Activated effector memory CD4-positive, alpha-beta T cell treated with Interleukin-2 at 50 U/mL for 16 hours (primary cell): ENCODE measurements at places on chromosomes 12 and 14.

GRCh38 chr12:27472604-27473003 lies 26.1 kb downstream of the SMCO2 start:
- DNase-seq = no peak

DNA sequence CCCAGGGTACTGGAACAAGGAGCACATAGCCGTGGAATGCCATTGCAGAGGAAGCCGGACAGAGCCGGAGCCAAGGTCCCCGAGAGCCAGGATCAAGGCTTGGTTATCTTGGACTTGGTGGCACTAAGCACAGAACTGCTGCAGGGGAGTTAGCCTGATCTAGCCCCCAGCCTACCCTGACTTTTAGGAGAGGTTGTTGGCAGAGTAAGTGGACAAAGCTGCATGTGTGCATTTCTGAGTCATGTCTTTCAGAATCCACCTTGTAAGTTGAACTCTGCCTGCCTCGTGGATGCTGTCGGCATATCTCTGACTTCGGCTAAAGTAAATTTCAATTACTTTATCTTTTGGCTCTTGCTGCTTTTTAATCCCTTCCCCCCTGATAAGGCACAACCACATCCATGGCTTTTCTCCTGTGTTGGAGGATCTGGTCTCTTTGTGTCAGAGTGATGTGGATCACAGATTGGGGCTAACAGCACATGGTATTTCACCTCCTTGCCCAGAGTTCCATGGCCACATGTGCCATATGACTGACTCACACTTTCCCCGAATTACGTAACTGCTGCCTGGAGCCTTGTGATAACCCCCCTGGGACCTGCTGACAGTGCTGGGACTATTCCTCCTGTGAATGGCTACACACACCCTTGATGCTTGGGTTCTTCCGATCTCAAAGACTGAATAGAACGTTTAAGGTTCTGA lies 240.3 kb downstream of the EMP1 start:
- DNase-seq = no peak

- no peak for DNase-seq
Measured at GRCh38 chr14:54564071-54564867, 2.7 kb upstream of the SAMD4A start.

DNA sequence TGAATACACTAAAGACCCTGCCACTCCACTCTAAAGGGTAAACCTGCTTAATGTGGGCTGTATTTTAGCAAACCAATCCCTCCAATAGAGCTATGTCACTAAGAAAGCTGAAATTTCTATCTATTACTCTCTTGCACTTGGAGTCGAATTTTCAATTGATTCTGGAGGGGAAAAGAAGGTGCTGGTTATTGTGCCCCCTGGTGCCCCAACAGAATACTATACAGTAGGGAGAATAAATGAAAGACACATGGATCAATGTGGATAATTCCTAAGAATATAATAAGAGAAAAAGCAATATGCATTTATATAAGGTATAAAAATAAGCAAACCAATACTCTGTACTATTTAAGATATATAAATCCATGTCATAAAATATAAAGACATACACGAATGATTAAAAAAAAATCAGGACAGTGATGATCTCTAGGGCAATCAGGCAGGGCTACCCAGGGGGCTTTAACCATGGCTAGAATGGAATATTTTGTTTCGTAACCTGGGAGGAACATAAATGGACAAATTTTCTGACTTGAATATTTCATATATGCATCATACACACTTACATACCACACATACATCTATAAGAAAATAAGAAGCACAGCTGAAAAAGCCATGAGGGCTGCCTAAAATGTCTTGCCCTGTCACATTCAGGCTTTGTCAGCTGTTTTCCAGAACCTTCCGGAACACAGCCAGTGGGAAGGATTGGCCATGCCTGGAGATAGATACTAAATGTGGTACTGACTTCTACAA lies 54.4 kb downstream of the EFCAB11 start:
- DNase-seq = no peak

- no peak for DNase-seq
Measured at GRCh38 chr14:30550335-30550734, 8.6 kb upstream of the G2E3 start.

DNA sequence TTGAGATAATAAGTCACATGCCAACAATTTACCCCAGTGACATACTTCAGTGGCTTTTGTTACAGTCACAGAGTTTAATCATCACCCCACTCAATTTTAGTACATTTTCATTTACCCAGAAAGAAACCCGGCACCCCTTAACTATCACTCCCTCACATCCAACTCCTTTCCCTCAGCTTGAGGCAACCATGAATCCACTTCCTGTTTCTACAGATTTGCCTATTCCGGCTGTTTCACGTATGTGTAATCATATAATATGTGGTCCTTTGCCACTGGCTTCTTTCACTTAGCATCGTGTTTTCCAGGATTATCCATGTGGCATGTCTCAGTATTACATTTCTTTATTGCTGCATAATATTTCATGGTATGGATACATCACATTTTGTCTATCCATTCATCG lies 147.5 kb downstream of the CFAP54 start:
- DNase-seq = no peak

GRCh38 chr14:34436960-34437728 lies 24.9 kb downstream of the SPTSSA start:
- DNase-seq = no peak

GRCh38 chr14:98952593-98953350 lies 319.2 kb downstream of the BCL11B start:
- DNase-seq = no peak

DNA sequence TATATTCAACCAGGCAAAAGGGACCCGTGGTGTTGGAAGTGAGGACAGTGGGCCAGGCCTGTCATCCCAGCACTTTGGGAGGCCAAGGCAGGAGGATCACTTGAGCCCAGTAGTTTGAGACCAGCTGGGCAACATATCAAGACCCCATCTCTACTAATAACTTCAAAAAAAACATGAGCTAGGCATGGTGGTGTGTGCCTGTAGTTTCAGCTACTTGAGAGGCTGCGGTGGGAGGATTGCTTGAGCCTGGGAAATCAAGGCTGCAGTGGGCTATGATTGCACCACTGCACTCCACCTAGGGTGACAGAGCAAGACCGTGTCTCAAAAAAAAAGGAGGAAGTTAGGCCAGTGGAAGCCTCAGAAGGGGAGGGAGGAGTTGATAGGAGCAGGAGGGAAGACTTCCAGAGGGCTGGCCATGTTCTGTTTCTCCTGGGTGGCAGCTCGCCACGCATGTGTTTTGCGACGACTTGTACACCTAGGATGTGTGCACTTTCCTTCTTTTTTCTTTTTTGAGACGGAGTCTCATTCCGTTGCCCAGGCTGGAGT lies 10.1 kb downstream of the SLC25A29 start:
- no peak for DNase-seq

DNA sequence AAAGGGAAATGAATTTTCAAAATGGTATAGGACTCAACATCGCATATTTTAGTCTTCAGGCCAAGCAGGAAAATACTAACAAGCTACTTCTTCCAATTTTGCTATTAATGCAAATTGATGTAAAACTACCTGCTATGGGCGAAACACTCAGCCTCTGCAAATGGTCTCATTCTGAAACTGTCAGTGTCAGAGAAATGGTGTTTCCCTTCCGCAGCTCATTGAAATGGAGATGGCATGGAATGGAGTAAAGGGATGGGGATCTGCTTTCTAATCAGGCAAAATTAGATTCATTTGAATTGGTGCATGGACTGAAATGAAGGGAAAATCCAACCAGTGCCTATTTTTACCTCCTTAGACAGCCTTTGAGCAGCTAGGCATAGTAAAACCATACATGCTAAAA lies 80.4 kb upstream of the EEA1 start:
- no peak for DNase-seq

- no peak for DNase-seq
Measured at GRCh38 chr12:101607894-101608293, 13.1 kb downstream of the MYBPC1 start.

- no peak for DNase-seq
Measured at GRCh38 chr12:42432517-42433140, 106.7 kb downstream of the PPHLN1 start.

DNA sequence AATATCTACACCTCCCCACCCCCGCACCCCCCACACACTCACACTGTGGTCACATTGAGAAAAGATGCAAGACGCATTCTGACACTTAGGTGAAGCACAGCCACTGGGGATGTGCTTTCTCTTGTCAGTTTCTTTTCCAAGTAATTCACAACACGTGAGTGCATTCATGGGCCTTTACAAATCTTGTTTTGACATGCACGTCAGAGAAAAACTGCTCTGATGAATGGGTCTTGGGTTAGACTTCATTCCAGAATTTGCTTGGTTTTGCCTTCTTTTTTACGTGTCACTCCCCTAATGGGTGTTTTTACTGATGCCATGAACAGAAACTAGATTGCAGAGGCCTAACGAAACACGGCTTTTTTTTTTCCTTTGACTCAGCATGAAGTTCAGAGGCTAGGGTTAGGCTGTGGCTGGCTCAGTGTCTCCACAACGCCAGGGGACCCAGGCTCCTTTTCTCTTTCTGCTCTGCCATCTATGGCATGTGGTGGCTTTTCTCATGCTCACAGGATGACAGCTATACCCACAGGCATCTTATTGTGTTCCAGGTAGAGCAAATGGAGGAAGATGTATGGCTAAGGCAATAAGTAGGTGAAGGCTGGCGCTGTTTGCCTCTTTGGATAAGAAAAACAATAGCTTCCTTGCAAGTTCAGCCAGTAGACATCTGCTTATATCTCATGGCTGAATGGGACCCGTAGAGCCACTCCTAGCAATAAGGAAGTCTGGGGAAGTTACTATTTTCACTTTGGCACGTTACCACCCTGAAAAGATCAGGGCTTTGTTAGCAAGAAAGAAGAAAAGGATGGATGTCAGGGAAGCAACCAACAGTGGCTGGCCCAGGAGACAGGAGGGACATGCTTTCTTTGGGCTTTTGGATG lies 253.3 kb downstream of the SLC15A4 start:
- DNase-seq = no peak

DNA sequence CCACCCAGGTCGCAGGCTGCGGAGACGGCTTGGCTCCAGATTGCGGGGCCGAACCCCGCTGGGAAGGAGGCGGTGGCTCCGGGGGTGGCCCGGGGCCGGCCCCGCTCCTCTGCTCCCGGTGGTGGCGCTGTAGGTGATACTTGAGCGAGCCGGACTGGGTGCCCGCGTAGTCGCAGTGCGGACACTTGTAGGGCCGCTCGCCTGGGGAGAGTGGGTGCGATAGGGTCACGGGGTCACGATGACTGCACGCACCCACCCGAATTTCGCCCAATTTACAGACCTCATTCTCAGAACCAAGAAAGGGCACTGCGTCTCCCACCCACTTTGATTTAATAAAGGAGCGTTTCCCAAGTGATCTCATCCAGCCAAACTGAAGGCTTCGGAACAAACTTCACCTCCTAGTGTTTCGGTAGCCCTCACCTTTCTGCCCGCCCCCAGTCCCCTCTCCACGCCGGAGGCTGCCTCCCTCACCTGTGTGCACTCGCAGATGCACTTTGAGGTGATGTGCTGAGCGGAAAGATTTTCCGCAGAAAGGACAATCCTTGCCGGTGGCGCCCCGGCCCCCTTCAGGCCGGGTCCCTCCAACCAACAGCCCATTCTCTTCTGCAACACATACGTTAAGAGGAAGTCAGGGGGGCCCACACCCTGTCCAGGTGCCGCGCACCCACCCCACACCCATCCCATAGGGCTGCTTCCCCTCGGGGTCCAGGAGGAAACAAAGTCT lies 7.4 kb downstream of the ZNF219 start:
- DNase-seq = no peak

GRCh38 chr12:60137513-60137912 lies 541.7 kb downstream of the SLC16A7 start:
- DNase-seq = no peak

DNA sequence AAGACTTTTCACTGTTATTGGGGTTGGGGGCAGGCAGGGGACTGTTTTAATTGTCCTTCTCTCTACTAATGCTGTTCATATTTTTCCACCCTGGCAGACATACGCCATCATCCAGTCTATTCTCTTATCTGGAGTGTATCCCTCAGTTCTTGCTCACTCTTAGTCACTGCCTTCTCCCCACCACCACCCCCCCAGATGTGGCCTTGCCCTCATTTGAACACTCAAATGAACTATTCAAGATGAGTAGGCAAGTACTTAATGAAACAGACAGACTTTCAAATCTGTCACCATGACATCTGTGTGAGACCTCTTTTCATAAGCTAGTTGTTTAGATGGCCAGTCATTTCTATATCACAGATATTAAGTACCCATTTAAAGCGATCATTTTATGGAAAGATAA lies 10.1 kb downstream of the NUDT4 start:
- no peak for DNase-seq

- DNase-seq = no peak
Measured at GRCh38 chr12:128079-128478, 61.5 kb downstream of the IQSEC3 start.

DNA sequence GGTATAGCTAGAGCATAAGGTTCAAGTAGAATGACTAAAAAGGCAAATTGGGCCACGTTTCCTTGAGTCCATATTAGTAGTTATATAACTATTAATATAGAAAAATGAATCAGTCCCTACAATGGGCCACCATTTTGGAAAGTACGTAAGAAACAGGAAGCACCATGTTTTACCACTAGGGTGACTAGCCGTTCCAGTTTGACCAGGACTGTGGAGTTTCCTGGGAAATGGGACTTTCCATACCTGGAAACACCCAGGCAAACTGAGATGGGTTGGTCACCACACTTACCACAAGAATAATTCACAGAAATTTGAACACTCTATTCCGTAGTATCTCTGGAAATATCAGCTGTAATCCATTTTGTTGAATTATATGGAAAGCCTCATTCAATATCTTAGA lies 2.1 kb upstream of the MAGOHB start:
- DNase-seq = no peak

GRCh38 chr12:12017135-12017581 lies 53.6 kb upstream of the BCL2L14 start:
- DNase-seq = no peak

- DNase-seq = no peak
Measured at GRCh38 chr12:114006482-114007425, 40.6 kb upstream of the RBM19 start.

DNA sequence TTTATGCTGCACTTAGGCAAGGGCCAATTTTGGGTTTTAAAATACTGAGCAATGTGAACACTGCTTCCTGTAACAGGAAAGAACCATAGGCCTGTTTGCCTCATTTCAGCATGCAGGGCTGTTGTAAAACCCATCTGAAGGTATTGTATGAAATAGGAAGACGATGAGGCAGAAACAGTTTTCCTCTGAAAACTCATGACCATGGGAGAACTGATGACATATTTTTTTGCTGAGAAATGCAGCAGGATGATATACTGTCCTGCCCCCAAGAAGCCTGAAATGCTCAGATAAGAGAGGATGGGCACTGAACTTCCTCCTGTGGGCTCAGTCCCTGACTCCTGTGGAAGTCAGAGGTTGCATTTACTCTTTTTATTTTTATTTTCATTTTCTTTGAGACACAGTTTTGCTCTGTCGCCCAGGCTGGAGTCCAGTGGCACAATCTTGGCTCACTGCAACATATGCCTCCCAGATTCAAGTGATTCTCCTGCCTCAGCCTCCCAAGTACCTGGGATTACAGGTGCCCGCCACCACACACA lies 17.4 kb downstream of the PYGL start:
- DNase-seq = no peak
